Hepatocyte (in vitro differentiated cells): ENCODE measurements at places on chromosomes 3 and 15. TPM values are rescaled to one million over a fixed set of nuclear protein-coding genes. Genes with fewer than 3 reads are reported as not detected.

- H3K4me1 ChIP-seq = no peaks in the 10 kb centered on the region
- H3K27me3 ChIP-seq = no peaks in the 10 kb centered on the region
- DNase-seq = no peak
- H3K27ac ChIP-seq = no peak overlapping the region
These were observed 169.7 kb upstream of the TBC1D5 start for GRCh38 chr3:17911986-17912760.

Gene ARGFX
- total RNA-seq = not detected in 2 replicates

- no peak overlapping the region for H3K4me3 ChIP-seq
- DNase-seq = no peak
- H3K27me3 ChIP-seq = no peaks in the 10 kb centered on the region
- no peak overlapping the region for H3K27ac ChIP-seq
- no peaks in the 10 kb centered on the region for H3K4me1 ChIP-seq
- H3K36me3 ChIP-seq = no peaks in the 10 kb centered on the region
These were observed 113.5 kb upstream of the IL12A start for GRCh38 chr3:159875116-159875515.

- no peaks in the 10 kb centered on the region for H3K36me3 ChIP-seq
- DNase-seq = no peak
- H3K4me1 ChIP-seq = peaks cover 11% of the 10 kb centered on the region
These were observed 496.0 kb upstream of the THBS1 start for GRCh38 chr15:39084674-39085530.

GRCh38 chr3:13324835-13325501 is 95.2 kb downstream of the NUP210 start:
- no peak overlapping the region for H3K27ac ChIP-seq
- H3K4me1 ChIP-seq = no peaks in the 10 kb centered on the region
- no peaks in the 10 kb centered on the region for H3K36me3 ChIP-seq
- no peak for DNase-seq

Gene SAMD7
- total RNA-seq = not detected in 2 replicates

- DNase-seq = no peak
- no peaks in the 10 kb centered on the region for H3K36me3 ChIP-seq
- H3K27ac ChIP-seq = no peak overlapping the region
- H3K27me3 ChIP-seq = no peaks in the 10 kb centered on the region
These were observed 1.4 kb downstream of the FBLN2 start for GRCh38 chr3:13550423-13550690.

DNA sequence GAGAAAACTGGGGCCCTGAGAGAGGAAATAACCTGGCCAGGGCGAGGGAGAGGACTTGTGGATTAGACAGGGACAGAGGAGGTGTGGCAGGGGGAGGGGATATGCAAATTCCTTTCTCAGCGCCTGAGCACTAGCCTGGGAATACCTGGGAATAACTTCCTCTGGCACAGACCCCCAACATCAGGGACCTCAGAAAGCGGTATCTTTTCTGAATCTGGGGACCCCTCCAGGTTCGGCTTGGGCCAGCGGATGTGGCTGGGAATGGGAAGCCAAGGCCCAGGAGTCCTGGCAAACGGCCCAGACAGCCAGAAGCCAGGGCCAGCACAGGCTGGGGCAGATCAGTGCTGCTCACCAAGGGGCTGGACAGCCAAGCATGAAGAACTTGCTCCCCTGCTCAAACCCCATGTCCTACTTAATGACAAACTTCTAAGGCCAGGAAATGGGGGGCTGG is 9.2 kb upstream of the ACSBG1 start:
- no peak for DNase-seq
- H3K4me1 ChIP-seq = peaks cover 15% of the 10 kb centered on the region
- H3K27ac ChIP-seq = no peak overlapping the region
- H3K27me3 ChIP-seq = no peaks in the 10 kb centered on the region

- no peaks in the 10 kb centered on the region for H3K36me3 ChIP-seq
- no peaks in the 10 kb centered on the region for H3K27me3 ChIP-seq
- no peak overlapping the region for H3K27ac ChIP-seq
- H3K4me3 ChIP-seq = no peak overlapping the region
These were observed 162.4 kb upstream of the CGNL1 start for GRCh38 chr15:57213862-57214261.

DNA sequence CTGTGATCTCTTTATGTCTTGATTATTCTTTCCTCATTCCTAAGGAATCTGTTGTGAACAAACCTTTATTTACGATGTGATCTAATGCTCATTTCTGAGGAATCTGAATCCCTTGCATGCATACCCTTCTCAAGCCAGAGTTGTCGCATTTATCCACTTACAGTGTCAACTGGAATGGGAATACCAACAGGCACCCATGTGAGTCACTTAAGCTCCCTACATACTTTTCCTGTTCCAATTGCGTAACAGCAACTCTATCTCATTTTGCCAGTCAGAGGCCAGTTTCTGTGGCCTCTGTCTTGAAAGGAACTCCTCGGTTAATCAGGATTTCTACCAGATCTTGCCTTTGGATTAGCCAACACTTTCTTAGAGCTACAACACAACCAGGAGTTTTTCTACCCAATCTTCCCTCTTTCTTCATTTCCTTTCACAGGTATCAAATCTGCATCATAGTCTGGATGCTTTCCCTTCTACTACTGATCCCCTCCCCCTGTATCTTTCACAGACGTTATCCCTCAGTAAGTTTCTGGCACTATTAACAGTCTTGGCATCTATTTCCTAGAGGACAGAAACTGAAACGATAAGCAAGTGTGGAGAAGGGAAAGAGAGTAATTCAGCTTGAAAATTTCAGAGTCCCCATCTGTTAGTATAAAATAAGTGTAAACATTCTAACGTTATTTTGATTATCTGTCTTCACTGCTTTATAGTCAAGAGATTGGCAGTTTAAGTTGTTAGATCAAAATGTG is 66.8 kb upstream of the BCHE start:
- DNase-seq = no peak
- no peaks in the 10 kb centered on the region for H3K4me1 ChIP-seq
- H3K36me3 ChIP-seq = no peaks in the 10 kb centered on the region
- no peaks in the 10 kb centered on the region for H3K27me3 ChIP-seq
- no peak overlapping the region for H3K27ac ChIP-seq
